ENCODE measurements at places on chromosomes 16 and 17. TPM values are rescaled to one million over a fixed set of nuclear protein-coding genes. Genes with fewer than 3 reads are reported as not detected.

ETV4 gene
- 58.6 TPM for total RNA-seq

MILR1 gene
- total RNA-seq = 1.9 TPM

CCL3 gene
- total RNA-seq = not detected

GSG1L gene
- not detected for total RNA-seq

TNFRSF17 gene
- total RNA-seq = not detected

FGF11 gene
- total RNA-seq = 1.1 TPM

CSH1 gene
- total RNA-seq = not detected

ASGR2 gene
- not detected for total RNA-seq

PLLP gene
- 1.4 TPM for total RNA-seq

TAC4 gene
- total RNA-seq = not detected

TRIM25 gene
- 65.7 TPM for total RNA-seq

MT1E gene
- 0.69 TPM for total RNA-seq

C17orf50 gene
- total RNA-seq = 0.14 TPM

MMP2 gene
- 9.5 TPM for total RNA-seq

TMIGD1 gene
- not detected for total RNA-seq

SRCIN1 gene
- total RNA-seq = 2.2 TPM

PLK1 gene
- 163 TPM for total RNA-seq

AXIN1 gene
- total RNA-seq = 31.6 TPM

SHISA9 gene
- total RNA-seq = 0.13 TPM

CDH1 gene
- total RNA-seq = 4.2 TPM

GDPD3 gene
- total RNA-seq = 2.1 TPM

CDH15 gene
- total RNA-seq = not detected

RHOT1 gene
- total RNA-seq = 24.5 TPM

SLC38A8 gene
- total RNA-seq = not detected

CHST6 gene
- total RNA-seq = 0.34 TPM

ZNF423 gene
- 0.05 TPM for total RNA-seq

PTGES3L gene
- 0.73 TPM for total RNA-seq

IGF2BP1 gene
- 83.3 TPM for total RNA-seq

POLR2A gene
- total RNA-seq = 71.8 TPM
